Esophagus squamous epithelium (tissue), 5 donors: ENCODE measurements at places on chromosomes 2 and 18.

- no peak for DNase-seq
These were observed 41.9 kb downstream of the TMEM247 start for GRCh38 chr2:46521215-46521683.

- DNase-seq = no peak
These were observed 187.2 kb downstream of the MEMO1 start for GRCh38 chr2:31823558-31823957.

DNA sequence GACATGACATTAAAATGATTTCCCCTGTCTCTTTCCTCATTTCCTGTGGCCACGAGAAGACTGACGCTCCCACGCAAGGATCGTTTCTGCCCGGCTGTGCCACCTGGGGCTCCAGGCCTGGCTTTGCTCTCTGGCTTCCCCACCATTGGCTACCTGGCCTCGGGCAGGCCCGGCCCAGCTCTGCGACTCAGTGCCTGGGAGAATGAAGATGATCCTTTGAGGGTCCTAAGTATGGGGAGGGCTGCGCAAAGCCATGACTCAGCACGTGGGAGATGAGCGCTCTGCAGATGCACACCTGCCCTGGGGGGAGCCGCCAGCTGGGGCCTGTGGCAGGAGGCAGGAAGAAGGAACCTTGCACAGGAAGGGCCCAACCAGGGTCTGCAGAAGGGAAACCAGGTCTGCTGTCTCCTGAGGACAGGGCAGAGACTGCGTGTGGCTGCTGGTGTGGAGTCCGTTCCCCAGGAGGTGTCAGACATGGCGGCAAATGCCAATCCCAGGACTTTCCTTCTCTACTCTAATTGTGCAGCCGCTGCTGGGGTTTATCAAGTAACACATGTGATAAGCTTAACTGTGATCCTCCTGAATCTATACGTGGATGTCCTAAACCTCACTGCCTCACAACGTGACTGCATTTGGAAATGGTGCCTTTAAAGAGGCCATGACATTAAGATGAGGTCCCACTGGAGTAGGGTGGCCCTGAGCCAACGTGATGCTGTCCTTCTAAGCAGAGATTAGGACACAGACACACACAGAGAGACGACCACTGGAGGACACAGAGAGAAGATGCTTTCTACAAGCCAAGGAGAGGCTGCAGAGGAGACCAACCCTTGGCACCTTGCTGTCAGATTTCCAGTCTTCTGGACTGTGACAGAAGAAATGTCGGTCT is 32.9 kb downstream of the MBP start:
- DNase-seq = no peak

- no peak for DNase-seq
These were observed 74.2 kb upstream of the TMEM200C start for GRCh38 chr18:5969355-5969988.

GRCh38 chr2:133794114-133794513 is 225.9 kb upstream of the NCKAP5 start:
- DNase-seq = no peak

- DNase-seq = no peak
These were observed 71.7 kb downstream of the DNMT3A start for GRCh38 chr2:25270061-25270460.

- DNase-seq = no peak
These were observed 3.6 kb downstream of the PAPOLG start for GRCh38 chr2:60759654-60760053.

DNA sequence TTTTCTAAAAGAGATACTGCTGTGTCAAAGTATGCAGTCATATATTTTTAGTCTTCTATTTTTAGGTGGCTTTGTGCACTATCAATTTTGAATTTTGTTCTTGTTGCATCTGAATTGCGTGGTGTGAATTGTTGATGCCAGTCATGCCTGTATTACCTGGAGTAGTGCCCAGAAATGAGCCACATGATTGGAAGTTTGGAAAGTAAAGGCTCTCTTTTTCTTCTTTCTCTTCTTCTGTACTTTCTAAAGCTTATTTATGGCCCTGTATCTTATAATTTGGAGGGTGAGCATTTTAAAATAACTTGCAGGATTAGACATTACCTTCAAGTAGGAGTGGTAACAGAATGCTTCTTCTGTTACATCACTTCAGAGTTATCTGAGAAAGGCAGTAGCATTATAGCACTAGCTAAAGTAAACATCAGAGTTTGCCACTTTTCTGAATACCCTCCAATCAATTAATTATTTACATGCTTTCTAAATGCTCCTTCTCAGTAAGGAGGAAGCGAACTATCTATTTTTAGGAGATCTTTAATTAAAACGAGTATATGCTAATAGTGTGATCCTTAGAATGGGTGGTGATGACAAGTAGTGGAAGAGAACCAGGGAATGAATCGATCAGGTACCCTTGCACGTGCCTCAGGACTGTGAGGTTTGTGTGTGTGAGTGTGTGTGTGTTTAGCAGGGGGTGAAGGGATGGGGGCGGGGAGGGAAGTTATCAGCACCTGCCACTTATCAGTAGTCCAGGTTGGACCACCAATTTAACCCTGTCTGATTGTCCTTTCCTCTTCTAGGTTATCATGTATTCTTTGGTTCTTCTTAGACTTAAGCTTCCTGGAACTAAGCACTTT is 112.5 kb downstream of the MAP3K20 start:
- no peak for DNase-seq

DNA sequence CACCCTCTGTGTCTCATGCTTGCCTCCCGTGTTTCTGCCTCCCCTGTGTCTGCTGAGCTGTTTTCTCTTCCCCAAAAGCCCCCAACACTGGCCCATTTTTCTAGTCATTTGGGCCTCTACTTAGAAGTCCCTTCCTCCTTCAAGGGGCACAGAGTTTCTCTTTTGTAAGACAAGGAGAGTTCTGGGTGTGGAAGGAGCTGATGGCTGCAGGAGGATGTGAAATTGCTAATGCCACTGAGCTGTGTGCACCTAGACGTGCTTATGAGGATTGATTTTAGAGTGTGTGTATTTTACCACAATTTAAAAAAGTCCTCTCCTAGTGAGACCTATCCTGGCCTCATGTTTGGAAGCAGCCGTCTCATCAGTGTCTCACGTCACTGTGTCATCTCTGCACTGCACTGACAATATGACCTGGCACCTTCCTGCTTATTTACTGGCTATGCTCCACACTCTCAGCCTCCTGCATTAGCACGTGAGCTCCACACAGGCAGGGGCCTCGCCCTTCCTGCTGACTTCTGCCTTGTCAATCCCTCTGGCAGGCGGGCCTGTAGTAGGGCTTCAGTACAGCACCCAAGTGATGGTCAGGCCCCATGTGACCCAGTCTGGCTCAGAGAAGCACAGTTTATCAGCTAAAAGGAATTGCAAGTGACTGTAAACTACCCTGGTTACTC is 8.0 kb upstream of the MBP start:
- no peak for DNase-seq

- DNase-seq = no peak
These were observed 63.2 kb upstream of the TCF4 start for GRCh38 chr18:55651236-55651635.

- DNase-seq = no peak
These were observed 24.5 kb downstream of the RTTN start for GRCh38 chr18:70181015-70181414.
